ENCODE measurements at places on chromosomes 2 and 18.

DNA sequence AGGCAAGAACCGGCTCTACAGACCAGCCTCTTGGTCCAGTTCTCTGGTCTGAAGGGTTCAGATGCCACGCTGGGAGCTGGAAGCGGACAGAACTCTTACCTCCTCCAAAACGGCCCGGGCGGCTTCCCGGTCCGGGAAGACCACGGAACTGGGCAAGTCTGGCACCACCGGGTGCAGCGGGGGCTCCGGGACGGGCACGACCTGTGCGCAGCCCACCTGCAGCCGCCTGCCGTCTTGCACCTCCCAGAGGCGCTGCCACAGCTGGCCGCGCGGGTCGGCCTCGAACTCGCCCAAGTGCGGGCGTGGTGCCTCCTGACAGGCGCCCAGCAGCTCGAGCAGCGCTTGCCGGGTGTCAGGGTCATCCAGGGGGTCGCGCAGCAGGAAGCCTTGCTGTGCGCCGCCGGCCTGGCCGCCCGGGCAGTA is 773 bp downstream of the CMPK2 start:
- DNase-seq, result no peak

DNA sequence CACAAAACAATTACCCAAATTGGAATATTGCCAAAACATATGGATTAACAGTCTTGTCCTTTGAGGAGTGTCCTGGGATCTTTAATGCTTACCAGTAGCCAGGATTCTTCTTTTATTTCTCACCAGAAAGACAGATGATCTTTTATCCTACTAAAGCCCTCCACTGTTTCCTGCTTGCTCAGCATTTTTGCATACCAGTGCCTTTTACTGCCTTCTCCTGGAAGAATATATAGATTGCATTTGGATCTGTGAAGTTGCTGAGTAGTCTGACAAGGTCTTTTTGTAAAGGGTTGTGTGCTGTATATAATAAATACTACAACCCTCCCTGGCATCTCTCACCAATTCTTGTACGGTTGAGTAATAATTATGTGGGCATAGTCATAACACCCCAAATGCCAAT is 652.2 kb downstream of the LRRTM4 start:
- DNase-seq, result no peak

- peak; percentile 66 for DNase-seq
Measured at GRCh38 chr2:238160206-238161129, 1.7 kb downstream of the ERFE start.

DNA sequence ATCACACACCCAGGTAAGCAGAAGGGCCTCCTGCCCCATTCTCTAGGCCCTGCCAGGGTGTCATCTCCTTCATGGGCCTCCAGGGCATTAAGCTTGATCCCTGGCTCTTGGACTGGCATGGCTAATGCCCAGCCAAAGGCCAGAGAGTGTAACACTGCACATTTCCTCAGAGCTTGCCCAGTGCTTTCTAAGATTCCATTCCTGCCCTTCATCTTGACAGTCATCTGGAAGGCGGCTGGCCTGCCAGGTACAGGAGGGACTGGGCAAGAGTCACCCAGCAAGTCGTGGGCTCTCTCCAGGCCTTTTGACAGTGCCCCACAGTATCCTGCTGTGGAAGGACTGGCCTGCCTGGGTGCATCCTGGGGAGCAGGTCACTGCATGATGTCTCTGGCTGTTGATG is 268.9 kb downstream of the HAUS1 start:
- DNase-seq, result no peak

DNA sequence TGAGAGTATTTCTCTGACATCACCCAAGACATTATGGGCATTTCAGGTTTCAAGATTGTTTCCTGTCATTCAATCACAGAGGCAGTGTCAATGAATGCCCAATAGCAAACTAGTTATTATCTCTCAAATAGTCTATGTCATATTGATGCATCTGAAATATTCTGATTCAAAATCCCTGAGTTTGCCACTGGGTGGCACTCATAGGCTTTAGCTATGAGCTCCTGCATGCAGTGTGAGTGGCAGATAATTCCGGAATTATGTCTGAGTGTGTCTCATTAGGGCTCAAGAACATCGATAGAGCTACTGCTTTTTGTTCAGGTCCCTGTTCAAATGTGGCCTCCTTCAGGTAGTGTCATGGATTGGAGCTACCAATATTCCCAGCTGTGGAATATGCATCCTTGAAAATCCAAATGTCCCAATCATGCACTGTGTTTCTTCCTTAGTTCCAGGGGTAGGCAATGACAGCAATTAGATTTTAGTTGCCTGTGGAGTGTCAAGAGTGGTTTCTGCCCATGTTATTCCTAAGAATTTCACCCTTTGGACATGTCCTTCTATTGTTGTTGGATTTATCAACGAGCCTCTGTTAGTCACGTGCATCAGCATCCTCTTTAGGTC is 7.8 kb upstream of the OR6B3 start:
- DNase-seq, result no peak

- DNase-seq, result no peak
Measured at GRCh38 chr2:195531754-195532153, 125.3 kb upstream of the SLC39A10 start.

DNA sequence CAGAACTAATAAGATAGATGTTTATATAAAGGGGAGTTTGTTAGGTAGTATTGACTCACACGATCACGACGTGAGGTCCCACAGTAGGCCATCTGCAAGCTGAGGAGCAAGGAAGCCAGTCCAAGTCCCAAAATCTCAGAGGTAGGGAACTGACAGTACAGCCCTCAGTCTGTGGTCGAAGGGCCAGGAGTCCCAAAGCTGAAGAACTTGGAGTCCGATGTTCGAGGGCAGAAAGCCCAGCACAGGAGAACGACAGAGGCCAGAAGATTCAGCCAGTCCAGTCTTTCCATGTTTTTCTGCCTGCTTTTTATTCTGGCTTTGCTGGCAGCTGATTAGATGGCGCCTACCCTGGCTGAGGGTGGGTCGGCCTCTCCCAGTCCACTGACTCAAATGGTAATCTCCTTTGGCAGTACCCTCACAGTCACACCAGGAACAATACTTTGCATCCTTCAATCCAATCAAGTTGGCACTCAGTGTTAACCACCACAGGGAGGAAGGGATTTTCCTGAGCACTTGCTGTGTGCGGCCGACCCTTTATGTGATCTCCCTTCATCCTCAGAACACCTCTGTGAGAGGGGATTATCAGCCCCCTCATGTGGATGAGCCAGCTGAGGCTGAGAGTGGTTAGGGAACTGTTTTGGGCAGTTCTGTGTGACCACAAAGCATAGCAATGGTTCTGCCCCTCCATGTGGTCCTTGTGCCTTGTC is 78.3 kb downstream of the RNF144A start:
- DNase-seq, result no peak

- DNase-seq, result no peak
Measured at GRCh38 chr18:48826271-48826670, 124.5 kb downstream of the SMAD7 start.

DNA sequence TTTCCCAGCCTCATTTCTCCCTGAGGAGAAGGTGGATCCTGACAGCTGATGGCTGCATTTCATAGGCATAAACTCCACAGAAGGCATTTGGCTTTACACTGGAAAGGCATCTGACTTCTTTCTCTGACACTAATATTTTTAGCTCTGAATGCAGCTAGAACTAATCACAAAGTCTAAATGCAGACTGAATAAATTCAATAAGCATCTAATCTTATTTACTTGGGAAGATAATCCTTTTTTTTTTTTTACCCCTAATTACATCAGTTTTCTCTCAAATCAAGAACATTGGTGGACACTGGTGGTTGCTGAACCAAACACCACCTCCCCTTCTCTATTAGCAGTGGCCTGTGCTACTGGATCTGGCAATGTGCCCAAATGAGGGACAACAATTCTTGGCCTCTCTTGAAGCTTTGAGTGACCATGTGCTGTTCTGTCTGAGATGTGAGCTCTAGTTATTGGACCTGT is 50.9 kb upstream of the CD226 start:
- DNase-seq, result no peak

GRCh38 chr2:167264380-167264779 is 376.1 kb downstream of the XIRP2 start:
- no peak for DNase-seq

DNA sequence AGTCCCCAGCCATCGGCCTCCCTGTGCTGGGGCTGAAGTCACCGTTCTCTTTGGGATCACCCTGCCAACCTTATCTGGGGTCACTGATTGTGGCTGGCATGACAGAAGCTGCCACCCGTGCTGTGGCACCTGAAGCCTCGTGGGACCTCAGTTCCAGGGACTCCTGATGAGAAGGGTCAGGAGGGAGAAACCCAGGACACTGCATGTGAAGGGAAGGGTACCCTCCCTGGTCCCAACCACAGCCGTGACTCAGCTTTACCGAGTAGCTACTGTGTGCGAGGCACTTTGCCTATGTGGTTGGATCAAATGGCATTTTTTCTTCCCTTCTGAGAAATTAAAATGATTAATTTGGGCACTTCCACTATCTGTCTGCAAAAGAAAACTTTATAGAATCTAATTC is 64.4 kb downstream of the SP110 start:
- DNase-seq, result no peak

- DNase-seq, result no peak
Measured at GRCh38 chr2:6788614-6789013, 77.1 kb downstream of the CMPK2 start.

DNA sequence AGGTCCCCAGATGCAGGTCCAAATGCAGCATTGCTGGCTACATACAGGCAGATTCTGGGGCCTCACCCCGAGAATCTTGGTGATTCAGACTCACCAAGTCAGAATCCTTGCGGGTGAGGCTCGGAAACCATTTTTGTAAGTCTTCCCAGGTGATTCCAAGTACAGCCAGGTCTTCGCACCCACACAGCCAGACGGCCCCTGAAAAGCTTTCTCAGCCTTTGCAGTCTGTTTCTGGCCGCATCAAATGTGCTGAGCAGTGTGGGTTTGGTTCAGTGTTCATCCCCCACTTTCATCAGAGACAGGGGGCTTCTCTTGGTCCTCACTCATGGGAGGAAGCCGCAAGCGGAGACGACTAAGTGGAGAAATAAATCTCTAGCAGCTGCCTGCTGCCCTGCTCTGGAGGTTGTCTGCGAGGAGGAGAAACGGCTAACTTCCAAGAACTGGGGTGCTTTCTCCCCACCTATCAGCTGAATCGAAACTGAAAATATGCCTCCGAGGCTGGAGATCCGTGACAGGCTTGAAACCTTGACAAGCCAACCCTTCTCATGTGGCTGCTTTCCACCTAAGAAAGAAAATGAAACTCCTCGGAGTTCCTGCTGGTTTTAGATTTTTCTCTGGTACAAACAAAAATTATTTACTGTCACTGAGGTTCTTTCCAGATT is 8.9 kb upstream of the TMEM185B start:
- no peak for DNase-seq

- DNase-seq, result no peak
Measured at GRCh38 chr2:54680397-54681041, 42.9 kb upstream of the EML6 start.

DNA sequence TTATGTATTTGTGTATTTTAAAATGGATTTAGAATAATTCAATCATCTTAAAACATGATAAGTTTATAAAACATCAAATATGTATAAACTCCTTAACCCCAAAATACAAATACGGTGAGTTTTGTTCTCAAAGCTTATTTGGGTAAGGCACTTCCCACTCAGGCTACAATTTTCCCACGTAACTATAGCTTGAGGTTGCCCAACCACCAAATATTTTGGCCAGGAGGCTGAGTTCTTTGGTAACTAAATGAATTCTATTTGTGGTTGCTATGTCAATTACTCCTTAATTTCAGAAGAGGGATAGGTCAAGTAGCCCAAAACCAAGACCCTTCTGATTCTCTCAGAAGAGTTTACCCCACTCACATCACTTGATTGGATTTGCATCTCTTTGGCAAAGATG is 70.4 kb downstream of the MYL12B start:
- DNase-seq, result no peak

- DNase-seq, result no peak
Measured at GRCh38 chr2:163734881-163735684, 725 bp downstream of the FIGN start.

Measured in D721Med (cell line).